Retina (tissue), 1 donor: ENCODE measurements at places on chromosomes 3 and 15.

DNA sequence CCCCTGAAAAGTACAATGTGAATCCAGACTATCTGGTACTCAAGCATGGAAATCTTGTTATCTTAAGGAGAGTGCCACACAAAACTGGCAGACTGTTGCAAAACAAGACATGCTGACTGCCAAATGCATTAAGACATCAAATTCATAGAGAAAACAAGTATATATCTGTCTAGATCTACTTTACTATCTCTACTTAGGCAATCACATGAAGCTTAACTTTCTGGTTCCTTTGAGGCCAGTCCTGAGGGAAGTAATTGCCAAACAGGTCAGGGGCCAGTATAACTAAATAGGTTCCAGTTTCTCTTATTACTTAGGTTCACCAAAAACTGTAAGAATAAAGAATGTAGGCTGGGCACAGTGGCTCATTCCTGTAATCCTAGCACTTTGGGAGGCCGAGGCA, 15.9 kb upstream of the SLC4A7 start:
- DNase-seq, result no peak

DNA sequence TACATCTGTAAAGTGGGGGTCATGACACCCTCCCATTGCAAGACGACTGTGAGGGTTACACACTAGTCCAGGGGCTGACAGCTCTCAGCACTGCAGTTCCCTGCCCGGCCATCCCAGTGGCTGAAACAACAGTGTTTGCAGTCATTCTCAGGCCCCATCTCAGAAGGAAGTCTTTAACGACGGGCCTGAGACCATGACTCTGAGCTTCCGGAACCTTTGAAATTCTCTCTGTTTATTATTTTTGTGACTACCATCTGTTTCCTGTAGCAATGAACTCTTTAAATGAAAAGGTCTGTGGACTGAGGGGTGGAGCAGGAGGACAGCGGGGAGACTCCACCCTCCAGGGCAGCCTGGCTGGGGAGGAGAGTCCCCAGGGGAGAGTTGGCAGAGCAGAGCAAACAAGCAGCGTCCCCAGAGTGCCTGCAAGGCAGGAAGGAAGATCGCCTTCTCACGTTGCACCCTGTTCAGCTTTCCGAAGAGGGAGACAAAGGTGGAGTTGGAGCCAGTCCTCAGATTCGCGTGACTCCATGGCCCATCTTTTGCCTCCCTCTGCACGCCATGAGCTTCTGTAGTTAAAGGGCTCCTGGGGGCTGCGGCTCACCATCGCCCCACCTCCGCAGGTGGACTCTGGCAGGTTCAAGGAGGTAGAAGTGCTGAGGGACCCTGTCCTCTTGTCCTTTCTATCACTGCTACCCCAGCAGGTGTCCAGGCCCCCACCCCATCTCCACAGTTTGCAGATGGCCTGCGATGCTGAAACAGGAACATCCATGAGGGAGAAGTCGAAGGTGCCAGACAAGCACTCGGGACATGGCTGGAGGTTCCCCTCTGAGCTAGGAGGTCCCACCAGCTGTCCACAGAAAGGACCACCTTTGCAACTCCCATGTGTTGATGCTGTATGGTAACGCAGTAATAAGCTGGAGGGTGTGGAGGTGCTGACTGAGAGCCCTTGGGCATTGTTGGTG, 525.8 kb upstream of the PROK2 start:
- DNase-seq, result no peak

DNA sequence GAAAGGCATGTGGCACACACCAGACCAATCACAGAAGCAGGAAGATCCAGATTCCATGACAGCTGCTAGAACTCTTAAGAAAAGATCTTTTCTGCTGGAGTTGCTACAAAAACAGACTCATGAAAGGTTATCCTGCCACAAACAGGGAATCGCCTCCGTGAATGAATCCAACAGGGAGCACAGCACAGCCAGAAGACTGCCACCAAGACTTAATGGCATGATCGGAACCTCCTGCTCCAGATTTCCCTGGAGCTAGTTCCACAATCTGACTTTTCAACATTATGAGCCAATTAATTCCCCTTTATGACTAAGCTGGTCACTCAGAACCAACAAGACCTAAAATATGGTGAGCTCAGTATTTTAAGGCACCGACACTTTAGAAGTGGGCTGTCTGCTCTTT, 232.5 kb downstream of the FOXP1 start:
- no peak for DNase-seq

DNA sequence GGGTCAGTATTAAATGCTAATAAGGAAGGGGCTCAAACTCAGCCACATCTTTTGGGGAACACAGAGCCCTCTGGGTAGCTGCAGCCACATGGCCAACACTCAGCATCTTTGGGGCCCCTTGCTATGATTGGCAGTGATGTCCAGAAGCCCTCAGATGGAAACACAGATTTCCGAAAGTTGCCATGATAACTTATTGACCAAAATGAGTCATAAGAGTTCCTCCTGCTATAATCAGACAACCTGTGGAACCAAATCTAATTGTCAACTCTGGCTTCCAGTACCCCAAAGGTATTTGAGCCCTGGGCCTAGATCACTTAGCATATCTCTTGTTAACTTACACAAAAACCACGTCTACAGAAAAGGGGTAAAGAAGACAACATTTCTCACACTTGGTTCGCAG, 392.2 kb downstream of the KCNH8 start:
- DNase-seq, result no peak

DNA sequence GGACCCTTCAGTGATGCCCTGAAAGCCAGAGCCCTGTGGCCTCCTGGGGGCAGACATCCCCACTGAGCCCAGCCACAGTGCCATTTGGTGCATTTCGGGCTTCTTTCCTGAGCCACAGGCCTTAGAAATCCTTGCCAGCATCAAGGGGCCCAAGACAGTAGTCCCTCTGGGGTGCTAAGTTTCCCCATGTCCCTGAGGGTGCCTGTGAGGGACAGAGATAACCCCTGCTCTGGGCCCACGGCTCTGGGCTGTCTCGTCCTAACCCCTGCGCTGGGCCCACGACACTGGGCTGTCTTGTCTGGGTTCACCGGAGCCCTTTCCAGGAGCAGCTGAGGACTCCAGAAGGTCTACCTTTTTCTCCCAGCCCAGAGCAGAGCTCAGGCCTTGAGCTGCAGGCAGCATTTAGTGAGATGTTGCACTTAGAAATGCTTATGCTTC, 45.1 kb upstream of the FGD5 start:
- DNase-seq, result no peak
